ENCODE measurements at places on chromosomes 4 and X. TPM values are rescaled to one million over a fixed set of nuclear protein-coding genes. Genes with fewer than 3 reads are reported as not detected.

DNA sequence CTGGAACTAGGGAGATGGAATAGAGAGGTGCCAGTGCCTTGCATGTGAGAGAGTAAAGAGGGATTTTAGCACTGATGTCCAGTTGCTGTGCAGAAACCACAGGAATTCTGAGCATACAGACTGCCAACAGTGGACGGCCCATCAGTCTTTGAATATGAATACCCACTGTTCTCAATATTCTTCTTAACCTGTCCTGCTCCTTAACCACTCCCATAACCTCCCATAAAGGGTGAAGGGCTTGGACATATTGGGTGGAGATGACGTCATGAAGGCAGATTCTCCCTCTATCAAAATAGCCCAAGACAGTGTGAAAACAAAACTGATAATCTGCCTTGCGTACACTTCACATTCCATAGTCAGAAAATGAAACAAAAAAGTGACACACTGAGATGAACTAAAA lies 1313.7 kb upstream of the PABPC4L start:
- H3K4me3 ChIP-seq: no peak overlapping the region
- H3K27me3 ChIP-seq: no peaks in the 10 kb centered on the region
- DNase-seq: no peak
- no peak overlapping the region for H3K27ac ChIP-seq

STK26 gene
- 25.7 TPM for total RNA-seq

DNA sequence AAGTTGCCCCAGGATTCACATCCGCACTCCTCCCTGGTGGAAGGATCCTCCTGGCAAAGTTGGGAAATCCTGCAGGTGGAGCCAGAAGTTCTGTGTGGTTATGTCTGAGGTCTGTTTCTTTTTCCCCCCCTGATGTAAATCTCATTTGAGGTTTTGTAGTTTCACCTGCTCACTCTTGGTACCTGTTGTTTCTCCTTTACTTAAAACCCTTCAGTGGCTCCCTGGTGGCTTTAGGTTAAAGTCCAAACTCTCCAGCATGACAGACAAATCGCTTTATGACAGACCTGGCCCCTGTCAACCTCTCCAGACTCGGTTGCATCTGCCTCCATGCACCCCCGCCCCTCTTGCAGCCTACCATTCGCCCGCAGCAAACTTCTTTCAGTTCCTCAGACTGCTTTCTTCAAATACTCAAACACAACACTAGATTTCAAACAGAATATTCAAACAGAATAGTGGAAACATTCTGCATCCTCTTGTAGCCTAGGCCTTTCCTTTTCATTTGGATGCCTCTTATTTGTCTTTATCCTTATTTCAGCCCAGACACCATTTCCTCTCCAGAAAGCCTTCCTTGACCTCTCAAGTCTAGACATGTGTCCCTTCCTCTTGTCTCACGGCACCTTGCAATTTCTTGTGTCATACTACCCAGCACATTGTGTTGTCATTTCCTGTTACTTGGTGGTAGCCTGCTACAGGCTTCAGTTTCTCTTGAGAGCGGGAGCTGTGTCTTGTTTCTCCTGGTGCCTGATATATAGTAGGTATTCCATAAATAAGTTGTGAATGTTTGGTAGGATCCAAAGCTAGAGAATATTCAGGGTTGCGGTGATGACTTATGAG lies 24.8 kb downstream of the IL13RA1 start:
- no peak for DNase-seq
- H3K4me1 ChIP-seq: no peaks in the 10 kb centered on the region
- no peak overlapping the region for H3K27ac ChIP-seq
- H3K36me3 ChIP-seq: no peaks in the 10 kb centered on the region

GRCh38 chr4:144449611-144450010 lies 196.3 kb upstream of the HHIP start:
- H3K4me1 ChIP-seq: no peaks in the 10 kb centered on the region
- no peaks in the 10 kb centered on the region for H3K36me3 ChIP-seq
- DNase-seq: no peak

DNA sequence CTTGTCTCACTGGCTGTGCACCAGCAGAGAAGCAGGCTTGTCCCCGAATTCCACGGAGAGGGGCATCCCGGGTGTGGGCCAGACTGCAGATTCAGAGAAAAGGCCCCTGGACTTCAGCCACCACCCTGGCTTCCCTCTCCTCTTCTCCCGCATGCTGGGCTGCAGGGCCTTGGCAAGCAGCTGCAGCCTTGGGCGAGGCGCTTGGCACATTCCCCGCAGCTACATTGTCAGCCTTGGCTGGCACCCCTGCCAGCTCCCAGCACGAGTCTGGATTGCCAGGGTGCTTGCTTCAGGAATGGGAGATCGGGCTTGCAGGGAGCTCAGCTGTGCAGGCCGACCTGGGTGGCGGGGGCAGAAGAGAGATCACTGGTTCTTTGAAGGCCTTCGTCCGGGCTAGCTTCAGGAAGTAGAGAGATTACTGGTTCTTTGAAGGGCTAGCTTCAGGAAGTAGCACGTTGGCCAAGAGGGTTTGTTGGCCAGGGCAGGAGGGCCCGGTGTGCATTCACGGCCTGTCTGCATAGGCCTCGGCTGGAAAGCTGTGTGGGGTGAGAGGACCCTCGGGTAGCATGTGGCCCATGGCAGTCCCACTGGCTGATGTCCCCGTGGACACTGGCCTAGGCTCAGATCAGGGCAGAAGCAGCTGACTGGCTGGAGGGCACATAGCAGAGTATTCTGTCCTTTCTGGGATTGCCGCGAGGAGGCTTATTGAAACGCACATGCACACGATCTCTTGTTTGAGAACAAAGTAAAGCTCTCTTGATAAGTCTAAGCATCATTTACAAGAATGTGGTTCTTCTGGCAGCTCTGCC lies 2.7 kb downstream of the ABCD1 start:
- H3K4me3 ChIP-seq: no peak overlapping the region
- H3K27ac ChIP-seq: peak overlapping the region; percentile 86
- no peaks in the 10 kb centered on the region for H3K36me3 ChIP-seq
- peaks cover 39% of the 10 kb centered on the region for H3K4me1 ChIP-seq

Measured in adrenal gland (tissue), 19 donors.